ENCODE measurements at places on chromosomes 7 and 10.

- peak; percentile 20 for DNase-seq
These were observed 154.3 kb downstream of the ELAPOR2 start for GRCh38 chr7:86904949-86905834.

GRCh38 chr10:112875476-112876267, 74.4 kb upstream of the TCF7L2 start:
- DNase-seq = no peak

DNA sequence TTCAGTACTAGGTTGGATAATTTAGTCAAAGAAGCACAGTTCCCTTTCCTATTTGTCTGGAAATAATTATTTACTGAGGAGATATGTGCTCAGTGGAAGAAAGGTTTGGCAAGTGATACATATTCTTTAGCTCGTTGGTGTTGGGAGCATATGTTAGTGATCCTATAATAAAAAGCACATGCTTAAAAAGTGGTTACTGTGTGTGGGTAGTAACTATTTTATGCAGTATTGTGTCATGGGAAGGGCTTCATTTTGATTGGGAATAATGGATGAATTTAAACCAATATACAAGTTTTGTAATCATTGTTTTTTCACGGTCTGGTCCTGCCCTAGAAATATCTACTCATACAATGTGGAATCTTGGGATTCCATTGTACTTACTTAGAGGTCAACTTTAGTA, 188.7 kb upstream of the PPP1R3A start:
- DNase-seq = no peak

DNA sequence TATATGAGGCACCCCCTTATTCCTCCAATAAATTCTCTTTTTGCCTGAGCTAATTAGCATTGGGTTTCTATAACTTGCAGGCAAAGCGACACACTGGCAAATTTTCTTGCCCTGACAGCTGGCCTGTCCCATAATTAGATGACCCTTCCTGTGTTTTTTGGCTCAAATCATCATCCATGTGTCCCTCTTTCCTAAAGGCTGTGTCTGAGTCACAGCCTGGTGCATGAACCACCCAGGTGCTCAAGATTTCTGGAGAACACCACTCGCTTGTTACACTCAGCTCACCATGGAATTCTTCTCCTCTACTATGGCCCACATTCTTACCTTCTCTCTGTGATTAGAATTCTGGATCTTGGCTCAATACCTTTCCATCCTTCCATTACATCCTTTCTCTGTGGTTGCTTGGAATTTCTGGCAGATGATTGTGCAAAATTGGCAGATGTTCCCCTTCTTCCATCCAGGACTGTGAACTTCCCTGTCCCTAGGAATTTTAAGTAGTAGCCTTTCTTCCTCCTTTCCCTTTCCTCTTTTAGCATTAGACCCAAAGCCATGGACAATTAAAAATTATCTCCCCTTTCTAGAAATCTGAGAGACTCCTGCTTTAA, 116.0 kb upstream of the ANKRD1 start:
- DNase-seq = no peak

DNA sequence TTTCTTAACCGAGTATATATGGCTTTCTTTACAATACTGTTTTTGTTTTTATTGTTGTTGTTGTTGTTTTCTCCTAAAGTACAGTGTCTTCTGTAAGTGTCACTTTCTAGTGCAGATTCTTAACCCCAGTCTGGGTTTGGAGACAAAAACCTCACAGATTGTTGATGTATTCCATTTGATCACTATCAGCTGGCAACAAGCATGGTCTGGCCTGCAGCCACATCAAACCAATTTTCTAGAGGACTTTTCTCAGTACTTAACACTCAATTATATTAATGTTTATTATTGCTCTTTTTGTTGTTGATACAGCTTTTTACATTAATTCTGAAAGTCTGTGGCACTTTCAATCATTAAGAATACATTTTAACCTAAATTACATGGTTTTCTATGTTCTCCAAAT, 17.1 kb downstream of the LRRN3 start:
- DNase-seq = peak; percentile 43

DNA sequence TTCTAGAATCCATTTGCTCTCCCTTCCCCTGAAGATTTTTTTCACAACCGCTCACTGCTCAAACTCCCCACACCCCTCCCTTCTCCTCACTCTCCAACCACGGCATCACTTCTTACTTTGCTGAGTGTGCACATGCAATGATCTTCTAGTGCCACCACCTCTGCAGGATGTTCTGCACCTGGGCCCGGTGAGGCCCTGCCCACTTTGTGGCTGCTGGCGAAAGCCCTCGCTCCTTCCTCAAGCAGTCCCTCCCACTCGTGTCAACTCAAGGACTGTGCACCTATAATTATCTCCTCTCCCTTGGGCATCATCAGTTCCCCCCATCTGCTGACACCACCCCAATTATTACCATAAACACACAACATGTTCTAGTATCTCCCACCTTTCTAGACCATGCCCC, 91.0 kb upstream of the LANCL2 start:
- DNase-seq = no peak

GRCh38 chr7:99004216-99004615, 125.9 kb downstream of the TRRAP start:
- no peak for DNase-seq

DNA sequence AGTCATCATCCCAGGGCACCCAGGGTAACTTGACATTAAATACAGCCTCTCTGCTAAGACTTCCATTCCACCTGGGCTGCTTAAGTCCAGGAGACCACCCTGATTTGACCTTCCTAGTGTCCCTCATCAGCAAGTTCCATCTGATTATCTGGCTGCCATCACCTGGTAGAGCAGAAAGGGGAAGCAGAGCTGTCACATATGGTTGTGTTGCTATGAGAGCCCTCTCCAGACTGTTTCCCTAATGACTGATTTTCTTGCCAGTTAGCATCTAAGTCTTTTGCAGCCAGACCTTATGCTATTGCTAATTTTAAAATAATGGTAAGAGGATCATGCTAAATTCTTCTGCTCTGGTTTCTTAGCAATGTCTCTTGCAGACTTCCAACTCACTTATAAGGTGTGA, 38.7 kb downstream of the KCNH2 start:
- DNase-seq = no peak

All from SK-N-DZ (cell line).